ENCODE measurements at places on chromosomes 5 and 9.
A peak's percentile ranks its signal among the peaks of the same experiment; 100 is the strongest.

- no peak for DNase-seq
Observed at GRCh38 chr9:105735366-105735765, 41.0 kb downstream of the TMEM38B start.

DNA sequence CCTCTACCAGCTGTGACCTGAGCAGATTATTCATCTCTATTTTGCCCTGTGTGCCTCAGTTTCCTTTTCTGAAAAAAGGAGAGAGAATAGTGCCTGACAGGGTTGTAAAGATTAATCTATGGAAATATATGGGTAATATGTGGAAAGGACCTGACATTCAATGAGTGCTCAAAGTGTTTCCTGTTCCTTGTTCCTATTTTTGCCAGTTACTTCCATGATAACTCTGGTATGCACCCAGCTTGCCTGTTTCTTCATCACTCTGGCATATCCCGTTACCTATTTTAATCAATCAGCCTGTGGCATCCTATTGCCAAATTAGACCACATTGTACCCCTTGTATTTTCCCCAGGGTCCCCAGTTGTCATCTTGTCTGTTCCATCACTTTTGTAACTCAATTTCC lies 3.6 kb upstream of the ARAP3 start:
- DNase-seq = no peak

DNA sequence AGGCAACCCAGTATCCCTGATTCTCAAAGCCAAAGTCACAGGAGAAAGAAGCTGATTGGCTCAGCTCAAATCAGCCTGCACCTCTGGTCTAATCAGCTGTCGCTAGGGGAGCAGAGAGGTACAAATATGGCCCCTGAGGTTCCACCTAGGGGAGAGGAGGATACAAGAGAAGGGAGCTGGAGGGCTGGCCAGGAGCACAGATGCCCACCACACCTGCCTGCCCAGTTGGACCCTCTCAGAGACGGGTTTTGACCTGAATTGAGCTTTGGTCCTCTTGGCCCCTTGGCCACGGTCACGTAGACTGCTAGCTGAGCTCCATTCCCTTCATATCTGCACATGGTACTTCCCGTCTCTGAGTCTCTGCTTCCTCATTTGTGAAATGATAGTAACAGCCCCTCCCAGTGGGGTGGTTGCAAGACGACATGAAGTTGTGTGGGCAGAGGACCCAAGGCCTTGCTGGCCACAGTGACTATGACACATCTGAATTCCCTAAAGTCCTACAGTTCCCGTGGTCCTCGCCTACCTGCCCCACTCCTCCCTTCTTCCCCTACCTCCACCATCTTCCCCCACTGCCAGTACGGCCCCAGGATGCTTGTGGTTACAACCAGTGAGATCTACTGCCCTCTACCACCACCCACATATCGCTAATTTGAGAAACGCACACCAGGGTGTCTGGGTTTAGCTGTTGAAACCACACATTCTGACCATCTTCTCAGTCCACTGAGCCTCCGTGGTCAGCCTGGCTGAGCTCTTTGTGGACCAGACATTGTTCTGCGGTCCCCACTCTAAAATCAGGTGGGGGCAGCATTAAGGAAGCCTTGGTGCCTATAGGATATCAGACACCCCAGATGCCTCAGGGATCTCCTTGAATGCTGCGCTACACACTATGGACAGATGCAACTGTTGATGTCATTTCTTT lies 60.3 kb upstream of the NEK6 start:
- DNase-seq = no peak

- no peak for DNase-seq
Observed at GRCh38 chr5:116378777-116379121, 195.9 kb downstream of the SEMA6A start.

GRCh38 chr9:125706651-125707471 lies at the start of gene MAPKAP1:
MAPKAP1 (minus strand) TSS chr9:125707208; CDS start chr9:125672574, 34,634 bp downstream.
- DNase-seq = peak; percentile 91

DNA sequence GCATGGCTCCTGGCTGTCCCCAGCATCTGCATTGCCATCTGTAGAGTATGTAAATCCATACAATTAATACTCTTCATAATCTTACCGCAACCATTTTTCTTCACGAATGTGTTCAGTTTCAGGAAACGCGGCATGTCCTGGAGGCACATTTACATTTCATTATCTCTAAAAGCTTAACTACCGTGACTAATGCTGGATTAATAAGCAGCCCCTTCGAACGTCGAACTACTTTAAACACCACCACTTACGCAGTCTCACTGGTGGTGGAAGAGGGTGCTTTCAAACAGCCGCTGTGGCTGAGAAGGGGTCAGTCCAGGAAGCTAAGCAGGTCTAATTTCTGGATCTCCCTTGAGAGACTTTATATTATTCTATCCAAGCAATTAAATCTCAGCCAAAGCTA lies 85.6 kb downstream of the C5orf15 start:
- DNase-seq = no peak

DNA sequence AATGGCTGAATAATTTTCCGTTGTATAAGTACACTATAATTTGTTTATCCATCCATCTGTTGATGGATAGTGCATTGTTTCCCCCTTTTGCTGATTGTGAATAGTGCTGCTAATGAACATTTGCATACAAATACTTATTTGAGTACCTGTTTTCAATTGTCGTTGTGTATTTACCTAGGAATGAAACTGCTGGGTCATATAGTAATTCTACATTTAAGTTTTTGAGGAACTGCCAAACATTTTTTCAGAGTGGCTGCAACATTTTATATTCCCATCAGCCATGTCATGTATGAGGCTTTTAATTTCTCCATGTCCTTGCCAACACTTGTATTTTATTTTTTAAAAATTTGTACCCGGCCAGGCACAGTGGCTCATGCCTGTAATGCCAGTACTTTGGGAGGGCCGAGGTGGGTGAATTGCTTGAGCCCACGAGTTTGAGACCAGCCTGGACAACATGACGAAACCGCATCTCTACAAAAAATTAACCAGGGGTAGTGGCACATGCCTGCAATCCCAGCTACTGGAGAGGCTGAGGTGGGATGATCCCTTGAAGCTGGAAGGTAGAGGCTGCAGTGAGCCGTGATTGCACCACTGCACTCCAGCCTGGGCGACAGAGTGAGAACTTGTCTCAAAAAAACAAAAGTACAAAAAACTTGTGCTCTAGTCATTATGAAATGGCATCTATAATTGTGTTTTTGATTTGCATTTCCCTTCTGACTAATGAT lies 2.2 kb upstream of the ANXA6 start:
- no peak for DNase-seq

GRCh38 chr9:16031486-16031885 lies 478.6 kb downstream of the CCDC171 start:
- no peak for DNase-seq

- DNase-seq = no peak
Observed at GRCh38 chr5:37774912-37775483, 64.8 kb downstream of the GDNF start.

DNA sequence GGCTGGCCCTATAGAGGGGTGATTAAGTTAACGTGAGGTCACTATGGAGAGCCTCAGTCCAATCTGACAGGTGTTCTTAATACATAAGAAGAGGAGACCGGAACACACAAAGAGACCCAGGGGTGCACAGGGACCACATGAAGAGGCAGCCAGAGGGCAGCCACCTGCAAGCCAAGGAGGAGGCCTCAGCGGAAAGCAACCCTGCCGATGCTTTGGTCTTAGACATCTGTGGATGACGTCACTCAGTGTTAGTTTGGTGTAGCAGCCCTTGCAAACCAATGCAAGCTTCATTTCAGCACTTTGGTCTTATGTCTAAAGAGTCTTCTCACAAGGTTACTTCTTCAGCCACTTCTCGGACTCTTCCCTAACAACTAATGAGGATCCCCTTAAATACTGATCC lies 47.6 kb upstream of the GRHPR start:
- no peak for DNase-seq

DNA sequence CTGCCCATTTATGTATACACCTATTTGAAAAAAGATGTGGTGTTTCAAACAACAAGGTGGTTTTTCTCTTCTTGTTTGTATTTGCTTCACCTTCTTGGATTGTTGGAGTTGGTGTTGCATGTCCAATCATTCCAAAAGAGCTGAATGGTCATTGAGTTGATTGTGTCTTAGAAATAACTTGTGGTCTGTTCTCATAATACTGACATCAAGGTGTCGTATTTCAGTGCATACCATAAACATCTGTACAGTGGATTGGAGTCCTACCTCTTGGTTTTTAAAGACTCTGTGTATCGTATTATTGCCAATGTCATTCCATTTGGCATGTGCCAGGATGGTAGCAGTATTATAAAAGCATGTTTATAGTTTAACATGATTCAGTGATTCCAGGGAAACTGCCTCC lies 73.2 kb downstream of the TRIO start:
- DNase-seq = no peak

DNA sequence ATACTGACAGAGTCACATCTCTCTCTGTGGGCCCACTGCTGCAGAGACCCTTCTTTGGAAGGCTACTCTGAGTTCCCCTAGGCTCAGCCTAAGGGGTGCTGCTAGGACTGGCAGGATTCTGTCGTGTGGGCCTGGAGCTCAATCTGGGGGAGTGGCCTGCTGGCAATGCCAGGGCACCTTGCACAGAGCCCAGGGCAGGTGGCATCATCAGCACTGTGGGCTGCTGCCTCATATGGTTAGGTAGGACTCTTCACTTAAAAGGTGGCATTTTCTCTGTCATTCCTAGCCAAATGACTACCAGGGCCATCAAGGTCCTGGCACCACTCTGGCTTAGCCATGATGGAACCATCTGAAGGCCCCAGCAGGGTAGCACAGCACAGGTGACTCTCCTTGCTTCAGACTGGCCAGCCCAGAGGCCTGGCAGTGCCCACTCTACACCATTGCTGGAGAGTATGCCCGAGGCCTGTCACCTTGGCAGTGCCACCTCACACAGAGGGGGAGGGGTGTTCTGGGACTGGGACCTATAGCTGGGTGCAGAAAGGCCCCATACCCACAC lies 21.9 kb downstream of the PITX1 start:
- DNase-seq = no peak

GRCh38 chr9:136117291-136117915 lies 1.3 kb downstream of the TMEM250 start:
- no peak for DNase-seq

DNA sequence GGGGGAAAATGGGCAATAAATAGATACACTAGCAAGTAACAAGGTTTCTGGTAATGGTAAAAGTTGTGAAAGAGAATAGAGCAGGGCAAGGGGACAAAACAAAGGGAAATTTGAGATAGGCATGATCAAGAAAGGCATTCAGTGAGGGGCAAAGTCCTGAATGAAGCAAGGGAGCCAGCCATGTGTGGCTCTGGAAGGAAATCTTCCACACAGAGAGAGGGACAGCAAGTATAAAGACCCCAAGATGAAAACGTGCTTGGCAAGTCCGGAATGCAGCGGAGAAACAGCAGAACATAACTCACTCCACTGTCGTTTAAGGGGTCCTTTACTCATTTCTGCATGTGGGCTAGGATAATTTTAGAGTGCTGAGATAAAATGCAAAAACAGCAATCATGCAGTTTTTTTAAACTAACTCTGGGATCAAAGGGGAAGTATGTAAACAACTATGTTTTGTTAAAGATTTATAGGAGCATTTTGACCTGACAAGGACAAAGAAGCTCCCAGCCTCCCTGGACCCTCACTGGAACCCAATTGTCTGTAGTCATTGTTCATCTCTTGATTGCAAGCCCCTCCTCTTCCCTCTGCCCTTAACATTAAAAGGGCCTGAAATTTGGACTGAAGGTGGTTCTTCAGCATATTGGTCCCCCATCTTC lies 22.9 kb upstream of the AOPEP start:
- no peak for DNase-seq

- no peak for DNase-seq
Observed at GRCh38 chr5:171369056-171369455, 18.6 kb upstream of the NPM1 start.

GRCh38 chr9:129746092-129746777 lies 6.6 kb downstream of the PTGES start:
- no peak for DNase-seq

DNA sequence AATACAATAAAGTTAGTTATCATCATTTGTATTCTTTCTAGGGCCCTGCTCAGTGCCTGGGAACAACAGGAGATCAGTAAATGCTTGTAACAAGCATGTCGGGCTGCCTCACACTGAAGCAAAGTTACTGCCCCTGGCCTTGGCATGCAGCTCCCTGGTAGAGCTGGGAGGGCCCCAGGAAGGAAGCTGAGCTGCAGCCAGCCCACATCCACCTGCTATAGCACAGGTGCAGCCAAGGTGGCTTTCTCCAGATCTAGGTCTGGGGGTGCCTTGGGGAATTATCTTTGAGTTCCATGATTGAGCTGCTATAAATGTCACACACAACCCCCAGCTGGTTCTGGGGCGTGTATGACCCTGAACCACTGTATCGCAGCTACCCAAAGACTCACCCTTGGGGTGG lies 293.4 kb upstream of the MSX2 start:
- DNase-seq = no peak

GRCh38 chr9:17339156-17339555 lies 204.3 kb downstream of the CNTLN start:
- no peak for DNase-seq

- no peak for DNase-seq
Observed at GRCh38 chr5:64744914-64745313, 23.6 kb downstream of the SREK1IP1 start.

DNA sequence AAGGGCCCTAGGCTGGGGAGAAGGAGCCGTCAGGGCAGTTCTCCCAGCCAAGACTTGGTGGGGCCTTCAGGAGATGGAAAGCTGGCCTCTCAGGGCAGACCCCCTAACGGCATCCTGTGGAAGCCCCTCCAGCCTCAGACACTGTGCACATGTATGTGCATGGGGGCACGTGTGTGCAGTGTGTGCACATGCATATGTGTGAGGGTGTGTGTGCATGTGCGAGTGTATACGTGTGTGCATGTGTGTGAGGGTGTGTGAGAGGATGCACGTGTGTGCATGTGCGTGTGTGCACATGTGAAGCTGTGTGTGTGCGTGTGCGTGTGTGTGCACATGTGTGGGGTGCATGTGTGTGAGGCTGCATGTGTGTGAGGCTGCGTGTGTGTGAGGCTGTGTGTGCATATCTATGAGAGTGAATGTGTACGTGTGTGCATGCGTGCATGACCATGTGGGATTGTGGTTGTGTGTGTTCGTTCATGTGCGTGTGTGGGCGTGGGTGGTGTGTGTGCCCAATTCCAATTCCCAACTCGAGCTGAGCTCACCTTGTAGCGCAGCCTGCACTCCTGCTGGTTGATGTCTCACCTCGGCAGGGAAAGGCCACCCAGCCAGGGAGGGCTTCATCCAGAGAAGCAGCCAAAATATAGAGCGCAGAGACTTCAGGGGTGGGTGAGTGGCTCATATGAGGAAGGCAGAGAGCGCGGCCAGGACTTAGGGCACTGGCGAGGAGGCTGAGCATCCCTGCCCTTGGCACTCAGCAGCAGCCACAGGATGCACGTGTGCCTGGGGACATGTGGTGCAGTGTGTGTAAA lies 142.7 kb upstream of the PPP1R26 start:
- no peak for DNase-seq

- DNase-seq = no peak
Observed at GRCh38 chr9:18806232-18807080, 226.6 kb downstream of the SAXO1 start.

DNA sequence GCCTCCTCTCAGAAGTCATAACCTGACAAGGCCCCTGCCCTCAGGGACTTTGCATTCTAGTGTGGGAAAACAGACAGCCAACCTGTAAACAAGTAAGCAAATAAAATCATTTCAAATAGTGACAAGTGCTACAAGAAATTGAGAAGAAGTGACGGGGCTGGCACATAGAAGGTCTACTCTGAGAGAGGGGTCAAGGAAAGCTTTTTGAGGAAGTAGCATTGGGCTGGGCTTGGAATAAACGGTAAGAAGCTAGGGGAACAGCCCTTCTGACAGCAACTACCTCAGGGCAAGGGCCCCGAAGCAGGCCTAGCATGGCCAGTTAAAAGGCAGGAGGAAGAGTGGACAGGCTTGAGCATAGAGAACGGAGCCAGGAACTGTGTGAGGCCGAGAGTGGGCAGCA lies 4.8 kb upstream of the SLC2A8 start:
- DNase-seq = no peak
